Activated T-helper 1 cell treated with anti-CD3 and anti-CD28 coated beads, Interleukin-2, amount 50 U/mL, for 16 hours (primary cell): ENCODE measurements at places on chromosomes 1 and 21.

DNA sequence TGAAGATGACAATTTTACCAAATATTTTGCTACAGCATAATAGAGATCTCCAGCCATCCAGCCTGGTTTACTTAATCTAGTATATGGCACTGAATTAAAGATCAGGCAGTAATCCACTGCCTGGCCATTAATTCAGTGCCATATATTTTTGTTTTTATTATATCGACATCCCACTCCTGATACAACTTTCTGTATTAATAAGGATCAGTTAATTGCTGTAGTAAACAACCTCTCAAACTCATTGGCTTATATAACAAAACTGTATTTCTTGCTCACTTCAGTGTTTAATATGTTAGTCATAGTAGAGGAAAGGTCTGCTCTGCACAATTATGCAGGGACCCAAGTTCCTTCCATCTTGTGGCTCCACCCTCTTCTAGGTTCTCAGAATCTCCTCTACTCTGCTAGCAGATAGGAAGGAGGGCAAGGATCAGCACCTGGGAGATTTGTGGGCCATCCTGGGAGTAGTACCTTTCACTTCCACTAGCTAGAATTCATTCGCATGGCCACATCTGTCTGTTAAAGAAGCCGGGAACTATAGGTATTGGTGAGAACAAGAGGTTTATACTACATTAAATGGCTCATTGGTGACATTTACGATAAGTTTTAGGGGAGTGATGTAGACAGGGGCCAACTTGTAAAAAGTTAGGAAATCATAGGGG lies 3.6 kb upstream of the ZDHHC18 start:
- DNase-seq: no peak

- no peak for DNase-seq
Measured at GRCh38 chr21:26449161-26449560, 123.9 kb downstream of the CYYR1 start.

DNA sequence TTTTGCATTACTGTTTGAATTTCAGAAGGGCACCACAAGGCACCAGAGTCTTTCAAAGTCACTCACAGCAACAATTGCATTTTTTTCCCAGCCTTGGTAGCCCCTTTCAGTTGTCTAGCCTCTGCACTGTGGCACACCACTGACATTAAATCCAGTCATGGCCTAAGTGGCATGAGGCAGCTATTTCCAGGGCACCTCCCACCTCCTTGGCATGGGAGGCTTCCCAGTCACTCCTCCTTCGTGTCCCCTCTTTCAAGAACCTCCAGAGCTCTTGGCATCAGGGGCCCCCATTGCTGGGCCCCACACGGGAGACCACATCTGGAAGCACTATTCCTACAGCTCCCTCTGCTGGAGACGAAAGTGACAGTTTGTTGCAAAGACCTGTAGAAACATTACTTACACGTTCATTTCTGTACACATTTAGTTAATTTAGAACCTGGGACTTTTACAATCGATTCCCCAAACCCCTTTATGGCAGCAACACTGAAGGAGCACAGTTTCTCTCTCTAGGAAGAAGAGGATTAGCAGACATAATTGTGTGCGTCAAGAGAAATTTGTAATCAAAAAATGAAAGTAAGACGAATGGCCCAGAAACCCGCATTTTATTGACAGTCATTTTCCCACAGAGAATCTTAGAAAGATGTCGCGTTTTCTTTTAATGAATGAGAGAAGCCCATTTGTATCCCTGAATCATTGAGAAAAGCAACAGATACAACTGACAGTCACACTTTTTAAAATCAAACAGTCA lies 5.7 kb upstream of the CHD5 start:
- DNase-seq: no peak

GRCh38 chr1:220579317-220579716 lies 51.4 kb downstream of the MARK1 start:
- DNase-seq: no peak

GRCh38 chr1:15618077-15618654 lies 908 bp downstream of the DDI2 start:
- no peak for DNase-seq

DNA sequence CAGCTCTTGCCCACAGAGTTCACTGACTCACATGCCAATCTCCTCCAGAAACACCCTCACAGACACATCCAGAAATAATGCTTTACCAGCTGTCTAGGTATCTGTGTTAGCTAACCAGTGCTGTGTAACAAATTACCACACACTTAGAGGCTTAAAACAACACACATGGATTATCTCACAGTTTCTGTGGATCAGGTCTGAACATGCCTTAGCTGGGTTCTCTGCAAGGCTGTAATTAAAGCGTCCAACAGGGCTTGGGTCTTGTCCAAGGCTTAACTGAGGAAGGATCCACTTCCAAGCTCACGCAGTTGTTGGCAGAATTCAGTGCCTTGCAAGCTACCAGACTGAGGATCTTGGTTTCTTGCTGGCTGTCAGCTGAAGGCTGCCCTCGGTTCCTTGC lies 92.5 kb upstream of the RGS4 start:
- DNase-seq: no peak

DNA sequence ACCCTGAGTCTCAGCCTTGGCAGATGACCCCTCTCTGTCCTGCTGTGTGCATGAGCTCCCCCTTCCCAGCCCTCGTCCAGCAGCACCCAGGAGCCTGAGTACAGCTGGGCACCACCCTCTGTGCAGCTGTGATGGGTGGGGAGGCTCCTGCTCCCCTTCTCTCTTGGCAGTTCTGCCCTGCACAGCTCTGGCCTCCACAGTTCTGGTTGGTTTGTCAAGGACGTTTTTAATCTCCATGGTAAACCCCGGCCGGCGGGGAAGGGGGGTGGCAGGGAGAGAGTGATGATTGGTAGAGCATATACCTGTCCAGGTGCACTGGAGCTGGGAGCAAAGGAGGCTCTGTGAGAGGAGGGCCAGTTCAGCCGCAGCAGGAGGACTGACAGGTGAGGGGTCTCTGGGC lies at the start of gene CLCNKA:
Gene CLCNKA (plus strand): TSS at position 356 of the 400 bp plus-strand sequence. CDS start 584 bp downstream, outside the sequence.
- DNase-seq: no peak

DNA sequence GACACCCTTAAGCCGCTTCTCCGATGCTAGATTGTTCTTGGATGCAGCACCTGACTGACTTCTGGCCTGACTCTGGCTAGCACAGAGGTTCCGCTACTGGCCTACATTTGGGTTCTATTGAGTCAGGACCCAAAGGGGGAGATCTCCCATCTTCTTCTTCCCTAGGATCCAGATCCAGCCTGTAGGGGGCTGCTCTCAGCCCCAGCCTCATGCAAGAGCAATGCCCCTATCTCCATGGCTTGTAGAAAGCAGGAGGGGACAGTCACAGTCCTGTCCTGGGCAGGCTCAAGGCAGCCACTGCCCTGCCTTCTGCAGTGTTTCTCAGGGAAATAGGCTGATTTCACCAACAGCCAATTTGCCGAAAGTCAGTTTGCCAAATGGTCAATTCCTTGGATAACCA lies 6.3 kb upstream of the ADAR start:
- no peak for DNase-seq

DNA sequence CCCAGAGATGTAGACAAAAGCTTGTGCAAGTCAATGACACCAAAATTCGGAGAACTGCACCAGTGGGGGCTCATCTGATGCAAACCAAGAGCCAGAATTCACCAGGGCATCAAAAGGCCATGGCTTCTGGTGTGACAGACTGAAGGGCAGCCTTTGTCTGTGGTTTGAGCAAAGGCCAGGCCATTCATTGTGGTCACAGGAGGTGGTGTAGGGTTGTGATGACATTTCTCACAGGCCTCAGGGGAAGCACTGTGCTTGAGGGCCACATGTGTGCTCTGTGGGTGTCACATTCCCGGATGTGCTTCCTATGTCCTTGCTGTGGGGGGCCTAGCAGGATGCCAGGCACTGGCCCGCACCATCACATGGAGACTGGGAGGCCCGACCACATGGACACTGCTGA lies 22.5 kb upstream of the KCNE1 start:
- DNase-seq: no peak

GRCh38 chr1:196144588-196144987 lies 463.7 kb downstream of the KCNT2 start:
- no peak for DNase-seq

DNA sequence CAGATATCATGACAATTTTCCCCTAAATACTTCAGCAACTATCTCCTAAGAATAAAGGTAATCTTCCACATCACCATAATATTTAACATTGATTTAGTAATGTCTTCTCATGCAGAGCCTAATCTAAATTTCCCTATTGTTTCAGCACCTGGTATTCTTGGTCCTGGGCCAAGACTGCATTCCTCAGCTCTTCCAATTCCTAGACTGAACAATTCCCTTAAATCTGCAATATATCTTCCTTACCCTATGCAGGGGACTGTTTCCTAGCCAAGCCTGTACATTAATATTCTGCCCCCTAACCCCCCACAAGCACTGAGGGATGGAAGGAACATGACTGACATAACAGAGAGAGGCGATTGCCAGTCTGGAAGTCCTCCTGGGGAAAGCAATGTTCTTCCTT lies 28.7 kb upstream of the DISP1 start:
- no peak for DNase-seq

GRCh38 chr1:199706826-199707606 lies 320.5 kb upstream of the NR5A2 start:
- no peak for DNase-seq
